ENCODE measurements at places on chromosomes 7 and 10.

- no peak for DNase-seq
Observed at GRCh38 chr10:34732926-34733325, 82.2 kb downstream of the PARD3 start.

DNA sequence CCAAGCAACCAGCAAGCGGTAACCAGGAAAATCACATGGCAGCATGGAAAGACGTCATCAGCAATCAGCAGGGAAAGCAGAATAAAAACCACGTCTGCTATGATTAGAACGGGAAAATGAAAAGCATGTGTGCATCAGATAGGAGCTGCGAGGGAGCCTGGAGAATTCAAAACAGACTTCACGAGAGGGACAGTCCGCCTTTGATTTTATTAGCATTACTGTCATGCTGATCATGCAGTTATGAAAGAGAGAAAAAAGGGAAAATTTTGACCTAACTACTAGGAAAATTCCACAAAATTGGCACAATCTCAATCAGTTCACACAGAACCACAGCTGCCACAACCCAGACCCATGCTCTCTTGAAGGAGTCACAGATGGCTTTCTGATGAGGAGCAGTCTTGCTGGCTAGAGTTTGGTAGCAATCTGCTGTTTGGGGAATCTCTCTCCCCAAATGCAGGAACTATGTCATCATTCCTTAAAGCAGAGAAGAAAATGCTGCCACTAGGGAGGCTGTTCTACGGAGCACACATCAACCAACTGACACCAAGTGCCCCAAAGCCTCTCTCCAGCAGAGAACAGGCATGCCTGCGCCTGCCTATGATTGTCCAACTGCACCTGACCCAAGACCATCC, 295.9 kb downstream of the TNS3 start:
- no peak for DNase-seq

DNA sequence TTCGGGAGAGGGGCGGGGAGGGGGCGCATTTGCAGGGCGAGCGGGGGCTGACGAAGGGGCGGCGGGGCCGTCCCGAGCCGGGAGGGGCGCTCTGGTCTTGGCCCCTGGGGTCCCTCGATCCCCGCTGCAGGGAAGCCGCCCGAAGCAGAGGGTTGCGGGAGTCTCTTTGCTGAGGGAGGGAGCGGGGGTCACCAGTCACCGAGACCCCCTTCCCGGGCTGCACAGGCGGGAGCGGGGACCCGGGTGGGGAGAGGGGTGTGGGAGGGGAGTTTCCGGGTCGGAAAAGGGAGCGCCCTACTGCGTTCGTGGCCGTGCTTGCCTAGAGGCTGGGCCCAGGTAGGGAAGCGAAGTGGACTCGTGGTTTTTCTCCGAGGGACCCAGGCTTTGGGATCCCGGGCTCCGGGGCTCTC, 422 bp downstream of the AP1S1 start:
- DNase-seq, result no peak

- DNase-seq, result no peak
Observed at GRCh38 chr10:97726636-97727178, 10.2 kb upstream of the ZFYVE27 start.

DNA sequence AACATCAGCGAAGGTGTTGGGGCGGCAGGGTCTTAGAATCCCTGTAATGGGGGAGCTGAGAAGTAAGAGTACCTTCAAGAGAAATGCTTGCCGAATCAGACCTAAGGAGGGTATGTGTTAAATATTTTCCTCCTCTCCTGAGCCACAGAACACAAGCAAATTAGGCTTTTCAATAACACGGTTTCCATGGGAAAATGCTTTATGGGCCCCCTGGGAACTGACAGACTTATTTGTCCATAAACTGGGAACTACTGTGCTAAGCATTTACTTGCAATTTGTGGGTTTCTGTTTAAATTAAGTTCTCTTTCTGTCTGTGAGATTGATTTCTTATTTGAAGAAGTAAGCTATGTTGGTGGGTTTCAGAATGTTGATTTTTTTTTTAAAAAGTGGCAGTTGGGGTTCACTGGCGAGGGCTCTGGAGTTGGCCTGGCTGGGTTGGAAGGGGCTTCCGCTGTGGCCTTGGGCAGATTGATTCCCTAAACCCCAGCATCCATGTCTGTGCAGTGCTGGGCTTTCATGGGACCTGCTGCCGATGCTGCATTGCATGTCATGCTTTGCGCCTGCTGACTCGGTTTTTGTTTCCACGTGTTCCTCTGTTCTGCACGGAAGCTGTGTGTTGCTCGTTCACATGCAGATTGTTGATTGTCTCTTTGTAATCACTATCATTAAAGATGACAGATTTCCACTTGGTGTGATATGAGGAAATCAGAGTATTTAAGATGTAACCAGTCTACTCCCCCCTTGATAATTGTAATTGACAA, 7.2 kb downstream of the RBM17 start:
- DNase-seq, result no peak

DNA sequence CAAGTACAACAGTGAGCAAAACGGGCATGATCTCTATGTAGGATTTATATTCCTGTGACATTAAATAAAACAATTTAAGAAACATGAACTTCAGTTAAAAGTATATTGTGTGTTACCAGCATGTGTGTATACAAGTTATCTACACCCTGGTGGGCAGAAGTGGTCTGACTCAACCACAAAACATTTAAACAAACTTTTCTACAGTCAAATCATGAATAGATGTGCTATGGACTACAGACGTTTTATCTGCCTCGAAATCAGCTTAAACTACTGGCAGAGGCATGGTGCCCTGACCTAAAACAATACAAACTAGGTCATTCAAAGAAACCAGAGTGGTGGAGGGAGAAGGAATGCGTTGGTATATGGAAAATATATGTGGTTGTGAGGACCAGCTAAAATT, 3.6 kb downstream of the ARL3 start:
- no peak for DNase-seq

- no peak for DNase-seq
Observed at GRCh38 chr10:30068492-30069223, 9.3 kb upstream of the JCAD start.

DNA sequence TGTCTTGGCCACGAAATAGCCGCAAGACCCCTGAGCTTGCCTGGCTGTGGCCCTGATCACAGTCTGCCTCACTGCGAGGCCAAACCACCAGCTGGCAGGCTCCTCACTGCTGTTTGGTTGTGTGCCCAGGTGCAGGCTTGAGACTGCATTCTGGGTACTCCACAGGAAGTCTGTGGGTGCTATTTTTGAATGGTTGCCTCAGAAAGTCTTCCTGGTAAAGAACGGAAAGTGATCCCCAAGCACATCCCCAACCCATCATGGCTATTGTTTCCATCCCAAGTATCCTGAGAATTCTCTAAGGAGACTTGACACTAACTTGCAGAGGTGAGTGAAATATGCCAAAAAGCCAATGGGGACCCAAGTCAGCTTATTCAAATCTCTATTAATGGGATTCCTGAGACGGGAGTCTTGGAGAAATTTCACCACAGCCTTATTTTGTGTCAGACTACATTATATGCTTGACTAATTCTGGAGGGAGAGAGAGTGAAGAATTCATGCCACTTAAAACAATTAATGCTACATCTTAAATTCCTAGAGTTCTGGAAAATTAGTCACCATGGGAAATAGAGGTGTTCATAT, 170.9 kb downstream of the RAMP3 start:
- DNase-seq, result no peak

DNA sequence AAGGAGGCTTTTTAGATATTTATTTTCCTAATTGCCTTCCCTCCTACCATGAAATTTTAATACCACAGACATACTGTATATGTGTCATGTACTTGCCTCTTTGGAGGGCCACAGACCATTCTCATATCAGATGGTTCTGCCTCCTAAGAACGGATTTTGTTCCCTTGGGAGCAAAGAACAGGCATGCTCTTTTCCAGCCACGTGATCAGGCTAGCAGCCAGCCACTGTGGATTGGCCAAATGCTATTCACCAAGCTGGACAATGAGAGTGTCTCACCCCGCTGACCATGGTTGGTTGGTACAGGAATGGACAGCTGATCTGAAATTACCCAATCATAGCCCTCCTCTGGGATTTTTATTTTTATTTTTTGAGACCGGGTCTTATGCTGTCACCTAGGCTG, 21.5 kb upstream of the CRHR2 start:
- no peak for DNase-seq

- no peak for DNase-seq
Observed at GRCh38 chr7:26441611-26442277, 150.1 kb downstream of the SNX10 start.

- DNase-seq, result no peak
Observed at GRCh38 chr10:78220781-78221180, 187.1 kb downstream of the RPS24 start.

GRCh38 chr7:126658684-126659083, 594.1 kb downstream of the GRM8 start:
- DNase-seq, result no peak

- DNase-seq, result no peak
Observed at GRCh38 chr10:62626817-62627216, 177.7 kb upstream of the ADO start.

DNA sequence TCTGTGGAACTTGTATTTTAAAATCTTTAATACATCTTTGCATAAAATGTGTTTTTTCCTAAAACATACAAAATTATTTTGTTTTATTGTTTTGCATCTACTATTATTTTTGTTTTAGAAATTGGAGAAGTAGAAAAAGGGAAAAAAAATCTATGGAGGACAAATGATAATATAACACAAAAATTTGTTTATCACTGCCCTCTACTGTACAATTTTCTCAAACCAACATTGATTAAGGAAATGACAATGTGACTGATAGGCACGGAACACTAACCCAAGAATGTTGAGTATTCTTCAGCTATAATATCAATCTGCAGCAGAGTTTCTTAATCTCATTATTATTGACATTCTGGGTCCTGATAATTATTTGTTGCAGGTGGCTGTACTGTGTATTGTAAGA, 9.5 kb upstream of the ING3 start:
- no peak for DNase-seq

- DNase-seq, result no peak
Observed at GRCh38 chr10:74669210-74669609, 157.2 kb upstream of the KAT6B start.

- no peak for DNase-seq
Observed at GRCh38 chr10:93485690-93486089, 3.6 kb upstream of the MYOF start.

GRCh38 chr7:46879783-46880182, 702.1 kb downstream of the TNS3 start:
- no peak for DNase-seq

GRCh38 chr10:4213441-4213840, 428.4 kb upstream of the KLF6 start:
- DNase-seq, result no peak

DNA sequence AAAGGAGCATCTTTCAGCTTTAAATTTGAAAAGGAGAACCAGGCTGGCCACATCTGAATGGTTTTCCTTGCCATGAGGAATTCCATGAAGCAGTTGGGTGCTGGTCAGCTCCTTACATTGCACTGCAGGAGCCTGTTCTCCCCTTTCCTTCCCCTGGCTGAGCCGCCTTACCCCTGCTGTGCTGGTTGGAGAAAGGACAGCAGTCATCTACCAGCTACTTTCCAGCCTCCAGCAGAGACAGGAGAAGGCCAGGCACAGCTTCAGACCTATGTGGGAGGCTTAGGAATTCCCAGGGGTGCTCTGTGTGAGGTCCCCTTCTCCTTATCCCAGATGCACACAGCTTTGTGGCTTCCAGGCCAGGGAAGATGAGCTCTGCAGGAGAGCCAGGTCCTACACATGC, 4.7 kb downstream of the C10orf71 start:
- DNase-seq, result no peak

DNA sequence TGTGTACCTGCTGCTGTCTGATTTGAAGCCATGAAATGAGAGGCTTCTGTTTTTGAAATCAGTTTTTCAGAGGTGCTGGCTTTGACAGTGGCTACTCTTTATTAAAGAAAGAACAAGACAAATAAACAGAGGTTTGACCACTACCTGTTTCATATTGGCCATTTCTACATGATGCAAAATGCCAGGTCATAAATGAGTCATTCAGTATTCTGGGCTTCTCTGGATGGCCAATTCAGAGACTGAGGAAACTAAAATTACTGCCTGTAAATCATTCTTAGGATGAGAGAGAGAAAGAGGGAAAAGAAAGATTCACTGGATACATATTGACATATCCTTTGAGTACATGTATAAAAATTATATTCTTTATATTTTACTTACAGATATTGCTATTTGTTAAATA, 303.3 kb upstream of the ETV1 start:
- no peak for DNase-seq

DNA sequence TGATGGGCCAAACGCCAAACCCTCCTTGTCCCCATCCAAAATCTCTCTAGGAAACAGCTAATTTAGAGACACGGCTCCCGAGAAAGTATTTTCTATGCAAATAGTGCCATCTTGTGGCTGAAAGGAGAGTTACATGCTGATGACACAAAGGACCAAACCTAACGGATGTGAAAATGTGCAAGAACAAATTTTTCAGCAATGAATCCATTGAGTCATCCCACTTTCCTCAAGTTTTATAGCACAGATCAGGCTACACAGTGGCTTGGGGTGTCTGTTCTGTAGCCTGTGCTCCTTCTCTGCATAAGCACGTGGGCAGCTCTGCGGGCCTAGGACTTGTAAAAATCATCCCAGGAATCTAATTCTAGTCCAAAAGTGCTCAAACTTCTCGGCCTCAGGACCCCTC, 154.8 kb upstream of the PRR15 start:
- DNase-seq, result peak; percentile 93

- DNase-seq, result no peak
Observed at GRCh38 chr10:4475827-4476490, 350.0 kb upstream of the AKR1E2 start.

- DNase-seq, result no peak
Observed at GRCh38 chr7:152899004-152899403, 139.5 kb downstream of the ACTR3B start.

DNA sequence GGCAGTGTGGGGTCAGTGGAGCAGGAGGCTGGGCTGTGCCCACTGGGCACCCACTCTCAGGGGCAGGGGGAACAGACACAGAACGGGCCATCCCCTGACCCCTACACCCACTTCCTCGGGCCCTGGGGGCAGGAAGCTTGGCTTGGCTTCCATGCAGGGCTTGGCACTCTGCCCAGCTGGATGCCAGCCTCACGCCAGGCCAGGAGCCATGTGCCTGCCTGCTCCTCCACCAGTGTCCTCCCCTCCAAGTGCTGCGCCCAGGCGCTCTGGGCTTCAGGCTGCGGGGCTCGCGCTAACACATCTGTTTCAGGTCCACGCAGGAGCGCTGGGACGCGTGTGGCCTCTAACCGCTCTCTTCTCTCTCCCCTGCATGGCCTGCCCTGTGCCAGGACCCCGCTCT, 12.7 kb downstream of the LDB3 start:
- no peak for DNase-seq

GRCh38 chr7:82221152-82221674, 222.4 kb downstream of the CACNA2D1 start:
- DNase-seq, result no peak

- no peak for DNase-seq
Observed at GRCh38 chr10:57964351-57964750, 303.3 kb downstream of the IPMK start.

- no peak for DNase-seq
Observed at GRCh38 chr7:131147604-131148003, 180.1 kb upstream of the MKLN1 start.

- no peak for DNase-seq
Observed at GRCh38 chr10:116913695-116914094, 64.4 kb downstream of the ENO4 start.

Data from tibial nerve (tissue), 4 donors.